ENCODE measurements at places on chromosomes 3 and 15.
A peak's percentile ranks its signal among the peaks of the same experiment; 100 is the strongest.

GRCh38 chr15:63531586-63531985, 27.2 kb downstream of the USP3 start:
- DNase-seq, result no peak

DNA sequence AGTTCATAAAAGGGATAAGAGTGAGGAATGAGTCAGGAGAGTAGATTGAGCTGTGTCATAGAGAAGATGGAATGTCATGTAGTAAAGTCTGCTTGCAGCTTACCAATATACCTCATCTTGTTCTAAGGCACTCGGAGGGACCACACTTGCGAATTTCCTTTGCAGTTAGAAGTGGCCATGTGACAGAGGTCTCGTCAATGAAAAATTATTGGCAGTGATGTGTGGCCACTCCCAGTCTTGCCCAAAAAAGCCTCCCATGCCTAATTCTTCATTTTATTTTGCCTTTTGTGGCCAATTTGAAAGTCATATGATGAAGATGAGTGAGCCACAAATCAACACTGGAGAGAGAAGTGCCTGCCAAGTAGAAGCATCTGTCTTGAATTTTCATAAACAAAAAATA, 465.6 kb upstream of the ZNF385D start:
- no peak for DNase-seq

- peak; percentile 54 for DNase-seq
Measured at GRCh38 chr15:91871837-91872236, 18.3 kb downstream of the SLCO3A1 start.

GRCh38 chr3:71916747-71917369, 131.9 kb upstream of the PROK2 start:
- no peak for DNase-seq

DNA sequence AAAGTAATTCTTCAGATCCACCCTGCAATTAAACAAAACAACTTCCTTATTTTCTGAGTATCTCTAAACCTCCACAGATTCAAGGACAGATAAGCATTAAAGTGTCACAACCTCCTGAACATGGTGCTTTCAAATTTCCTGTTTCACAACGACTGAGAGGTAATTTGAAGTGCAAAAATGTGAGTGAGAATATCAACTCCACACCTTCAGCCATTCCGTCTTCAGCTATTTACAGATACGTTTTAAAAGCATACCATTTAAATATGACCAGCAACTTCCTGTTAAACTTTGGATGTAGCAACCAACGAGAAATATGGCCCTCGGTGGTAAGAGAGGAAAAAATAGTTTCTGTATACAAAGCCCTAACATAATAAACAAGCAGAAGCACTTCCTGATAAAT, 32.1 kb upstream of the PCSK6 start:
- DNase-seq, result peak; percentile 80

DNA sequence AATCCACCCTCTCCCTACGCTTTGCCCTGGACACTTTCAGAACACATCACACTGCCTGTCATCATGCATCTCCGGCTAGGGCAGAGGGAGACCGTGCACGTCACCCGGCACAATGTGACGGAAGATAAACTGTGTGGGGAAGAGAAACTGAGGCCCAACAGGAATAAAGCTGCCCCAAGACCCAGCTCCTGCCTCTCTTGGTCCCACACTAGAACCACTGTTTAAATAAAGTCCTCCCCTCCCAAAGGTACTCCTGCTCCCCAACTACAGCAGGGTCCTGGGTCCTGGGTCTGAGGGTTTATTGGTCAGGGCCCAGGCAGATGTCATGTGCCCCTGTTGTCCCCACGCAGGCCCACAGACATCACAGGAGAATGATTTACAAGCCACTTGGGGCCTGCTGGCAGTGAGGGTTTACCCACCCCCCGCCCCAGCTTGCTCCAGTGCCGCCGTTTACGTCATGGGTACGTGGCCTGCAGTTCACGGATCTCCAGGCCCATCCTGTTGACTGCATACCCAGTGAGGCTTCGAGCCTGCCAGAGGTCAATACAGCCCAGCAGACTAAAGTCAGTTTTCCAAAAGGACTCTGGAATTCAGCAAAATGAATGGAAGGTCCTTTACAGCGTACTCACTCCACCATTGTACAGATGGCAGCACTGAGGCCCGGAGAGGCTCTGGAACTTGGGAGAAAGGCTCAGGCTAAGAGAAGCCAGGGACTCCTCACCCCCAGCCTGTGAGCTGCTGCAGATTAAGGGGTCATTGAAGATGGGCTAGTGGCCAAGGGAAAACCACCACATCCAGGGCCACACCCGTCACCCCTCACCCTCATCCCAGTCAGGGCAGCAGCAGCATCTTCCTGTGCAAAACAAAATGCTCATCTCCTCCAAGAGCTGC, 23.2 kb downstream of the ALS2CL start:
- DNase-seq, result no peak

GRCh38 chr3:141360888-141361598, 7.3 kb upstream of the ZBTB38 start:
- DNase-seq, result peak; percentile 41

Measured in MV-4-11 (cell line).